Stimulated activated CD8-positive, alpha-beta memory T cell treated with anti-CD3 and anti-CD28 coated beads, Interleukin-15, amount 100 ng/mL, for 48 hours (primary cell): ENCODE measurements at places on chromosomes 12 and 14.

- no peak for DNase-seq
Measured at GRCh38 chr12:93895089-93895445, 217.9 kb downstream of the CRADD start.

DNA sequence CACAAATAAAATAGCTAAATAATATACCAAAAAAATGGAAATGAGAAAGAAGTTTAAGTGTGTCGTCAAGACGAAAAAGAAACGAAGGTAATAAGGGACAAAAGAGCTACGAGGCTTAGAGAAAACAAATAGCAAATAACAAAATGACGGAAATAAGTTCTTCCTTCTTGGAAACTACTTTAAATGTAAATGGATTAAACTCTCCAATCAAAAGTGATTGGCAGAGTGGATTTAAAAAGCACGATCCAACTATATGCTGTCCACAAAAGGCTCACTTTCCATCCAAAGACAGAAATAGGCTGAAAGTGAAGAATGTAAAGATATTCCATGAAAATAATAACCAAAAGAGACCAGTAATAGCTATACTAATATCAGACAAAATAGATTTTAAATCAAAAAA lies 82.4 kb downstream of the DIO3 start:
- no peak for DNase-seq

DNA sequence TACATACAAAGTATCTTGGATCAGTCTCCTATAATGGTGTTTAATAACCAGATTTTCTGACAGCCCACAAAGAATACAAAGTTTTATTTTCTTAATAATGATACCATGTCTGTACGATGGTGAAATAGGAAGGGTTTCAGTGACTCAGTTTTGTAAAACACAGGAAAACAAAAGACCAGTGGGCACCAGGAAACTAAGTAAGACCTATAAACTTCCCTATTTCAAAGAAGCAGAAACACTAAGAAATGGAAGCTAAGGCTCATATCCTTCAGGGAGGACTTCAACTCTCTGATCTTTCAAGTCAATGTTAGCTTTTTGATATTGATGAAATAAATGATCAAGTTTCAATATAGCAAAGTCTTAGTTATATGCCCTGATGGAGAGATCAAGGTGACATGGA lies 196.0 kb downstream of the DUSP6 start:
- no peak for DNase-seq

- DNase-seq = no peak
Measured at GRCh38 chr12:109864916-109865315, 15.4 kb downstream of the GLTP start.
